Anterior cingulate cortex (tissue), 58 donors: ENCODE measurements at places on chromosomes 6 and 20.

DNA sequence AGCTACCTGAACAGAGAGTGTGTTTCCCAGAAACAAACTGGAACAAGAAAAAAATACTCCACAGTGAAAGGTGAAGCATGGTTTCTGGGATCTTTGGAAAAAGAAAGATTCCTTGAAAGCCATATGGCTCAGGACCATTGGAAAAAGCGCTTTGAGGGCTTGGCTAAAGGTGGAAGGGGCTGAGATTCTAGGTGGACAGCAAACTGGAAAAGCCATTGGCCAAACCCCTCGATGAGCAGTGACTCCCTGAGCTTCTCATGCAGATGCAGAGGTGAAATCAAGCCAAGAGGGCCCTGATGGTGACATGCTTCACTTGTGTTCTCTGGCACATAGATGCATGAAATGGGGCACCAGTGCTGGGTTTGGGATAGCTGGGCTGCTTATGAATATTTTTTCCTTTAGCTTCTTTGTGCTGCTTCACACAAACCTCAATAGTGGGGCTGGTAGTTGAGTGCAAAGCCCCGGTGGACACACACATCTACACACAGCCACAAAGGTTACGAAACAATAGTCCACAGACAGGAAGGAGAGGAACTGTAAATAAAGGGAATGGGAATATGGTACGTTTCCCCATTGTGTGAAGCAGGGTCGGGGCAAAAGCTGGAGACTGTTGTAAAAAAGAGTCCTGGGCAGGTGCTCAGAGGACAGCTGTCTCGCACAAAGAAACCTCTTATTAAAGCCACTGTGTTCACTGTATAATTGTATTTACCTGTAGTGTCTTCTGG is 117.8 kb downstream of the FOXA2 start:
- DNase-seq = no peak

DNA sequence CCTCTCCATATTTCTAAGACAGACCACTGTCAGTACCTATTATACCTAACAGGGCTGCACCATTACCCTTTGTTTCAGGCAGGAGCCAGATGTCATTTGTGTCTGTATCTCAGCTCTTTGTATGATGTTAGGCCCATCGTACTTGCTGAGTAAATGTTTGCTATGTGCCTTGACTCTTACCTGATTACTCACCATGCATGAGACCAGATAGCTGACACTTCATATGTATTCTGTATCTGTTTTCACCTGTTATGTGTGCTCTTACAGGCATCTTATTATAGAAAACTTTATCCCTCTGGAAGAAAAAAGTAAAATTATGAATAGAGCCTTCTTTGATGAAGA is 31.7 kb upstream of the ASXL1 start:
- DNase-seq = no peak

DNA sequence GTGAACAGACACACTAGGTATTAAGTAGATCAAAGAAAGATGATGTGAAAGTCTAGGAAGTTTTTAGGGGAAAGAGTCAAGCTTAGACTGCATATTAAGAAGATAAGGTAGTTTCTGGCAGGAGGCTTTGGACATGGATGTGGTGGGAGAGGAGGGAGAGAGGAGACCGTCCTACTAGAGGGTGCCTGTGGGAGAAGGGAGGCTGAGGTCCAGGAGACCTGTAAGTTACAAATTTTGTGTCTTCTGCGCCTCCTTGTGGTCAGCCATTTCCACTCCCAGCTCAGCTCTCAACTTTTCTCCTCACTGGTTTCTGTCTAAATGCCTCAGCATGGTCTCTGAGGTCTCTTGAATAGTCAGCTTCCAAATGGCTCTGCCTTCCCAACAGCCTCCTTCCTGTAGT is 193.5 kb downstream of the UNC5CL start:
- DNase-seq = no peak

GRCh38 chr20:31842471-31843157 is 2.8 kb downstream of the FOXS1 start:
- DNase-seq = no peak

- no peak for DNase-seq
Measured at GRCh38 chr6:4941782-4942672, 61.8 kb downstream of the RPP40 start.

DNA sequence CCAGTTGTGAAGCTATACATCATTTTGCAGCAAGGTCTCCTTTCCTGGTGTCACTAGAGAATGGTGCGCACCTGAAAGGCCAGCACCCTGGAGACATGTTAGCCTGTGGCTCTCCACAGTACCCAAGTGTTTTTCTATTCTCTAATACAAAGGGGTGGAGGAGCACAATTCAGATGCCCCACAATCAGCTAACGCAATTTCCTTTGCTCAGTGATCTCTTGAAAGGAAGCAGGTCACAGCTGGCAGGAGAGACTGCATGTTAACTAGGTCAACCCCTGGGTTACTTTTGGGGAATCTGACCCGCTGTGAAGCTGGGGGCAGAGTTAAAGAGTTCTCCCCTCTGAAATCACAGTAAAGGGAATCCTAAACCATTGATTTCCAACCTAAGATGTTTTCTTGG is 92.5 kb downstream of the B3GAT2 start:
- DNase-seq = no peak

DNA sequence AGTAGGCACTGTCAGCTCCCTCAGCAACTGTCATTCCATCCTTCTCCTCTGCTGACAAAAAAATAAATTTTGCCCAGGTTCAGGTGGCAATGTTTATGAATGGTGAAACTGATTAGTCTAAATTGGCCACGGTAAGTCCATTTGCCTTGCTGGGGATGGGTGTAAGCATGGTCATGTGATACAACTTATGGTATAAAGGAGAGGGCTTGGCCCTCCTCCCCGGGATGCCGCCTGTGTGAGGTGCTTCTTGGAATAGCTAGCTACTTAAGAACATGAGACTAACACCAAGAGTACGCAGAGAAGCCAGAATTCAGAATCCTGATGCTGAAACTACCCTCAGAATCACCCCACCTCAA is 94.4 kb upstream of the MAP7 start:
- DNase-seq = no peak

DNA sequence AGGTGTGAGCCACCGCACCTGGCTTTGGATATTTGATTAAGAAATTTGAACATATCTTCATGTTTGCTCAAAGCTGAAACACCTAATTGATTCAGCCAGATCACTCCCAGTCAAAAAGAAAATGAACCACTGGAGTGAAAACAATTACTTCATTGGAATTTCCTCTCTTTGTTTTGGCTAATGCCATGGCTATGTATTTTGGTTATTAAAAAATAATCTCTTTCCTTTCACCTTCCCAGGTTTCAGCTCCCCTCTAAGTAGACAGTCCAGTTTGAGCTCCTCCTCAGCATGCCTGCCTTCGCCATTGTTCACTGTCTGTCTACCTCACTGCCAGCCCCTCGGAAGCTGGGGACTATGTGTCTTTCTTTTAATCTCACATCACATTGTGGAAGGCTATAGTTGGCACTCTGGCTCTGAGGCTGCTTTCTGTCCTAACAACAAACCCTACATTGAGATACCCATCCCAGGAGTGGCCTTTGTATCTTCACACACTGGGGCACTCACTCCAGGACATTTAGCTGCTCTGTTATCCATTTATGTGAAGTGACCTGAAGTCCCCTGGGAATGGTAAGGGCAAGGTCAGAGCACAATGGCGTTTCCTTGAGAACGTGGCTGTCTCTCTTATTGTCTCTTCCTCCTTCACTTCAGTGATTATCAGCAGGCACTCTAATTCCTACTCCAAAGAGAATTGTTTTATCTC is 764.0 kb upstream of the CITED2 start:
- no peak for DNase-seq

DNA sequence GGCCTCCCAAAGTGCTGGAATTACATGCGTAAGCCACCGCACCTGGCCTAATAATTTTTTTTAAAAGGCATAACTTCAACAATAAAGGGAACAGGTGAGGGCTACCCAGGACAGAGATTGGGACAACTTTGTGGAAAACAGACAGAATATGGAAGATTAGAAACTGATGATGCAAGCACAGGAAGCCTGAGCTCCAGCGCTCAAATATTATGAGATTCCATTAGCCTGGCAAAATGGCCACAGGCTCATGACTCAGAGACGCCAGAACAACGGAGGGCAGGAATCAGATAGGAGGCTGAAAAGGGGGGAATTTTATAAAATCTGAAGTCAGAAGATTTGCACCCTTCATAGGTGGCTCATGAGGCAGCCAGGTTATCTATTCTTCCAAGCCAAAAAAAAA is 103.1 kb upstream of the MRPS10 start:
- no peak for DNase-seq

DNA sequence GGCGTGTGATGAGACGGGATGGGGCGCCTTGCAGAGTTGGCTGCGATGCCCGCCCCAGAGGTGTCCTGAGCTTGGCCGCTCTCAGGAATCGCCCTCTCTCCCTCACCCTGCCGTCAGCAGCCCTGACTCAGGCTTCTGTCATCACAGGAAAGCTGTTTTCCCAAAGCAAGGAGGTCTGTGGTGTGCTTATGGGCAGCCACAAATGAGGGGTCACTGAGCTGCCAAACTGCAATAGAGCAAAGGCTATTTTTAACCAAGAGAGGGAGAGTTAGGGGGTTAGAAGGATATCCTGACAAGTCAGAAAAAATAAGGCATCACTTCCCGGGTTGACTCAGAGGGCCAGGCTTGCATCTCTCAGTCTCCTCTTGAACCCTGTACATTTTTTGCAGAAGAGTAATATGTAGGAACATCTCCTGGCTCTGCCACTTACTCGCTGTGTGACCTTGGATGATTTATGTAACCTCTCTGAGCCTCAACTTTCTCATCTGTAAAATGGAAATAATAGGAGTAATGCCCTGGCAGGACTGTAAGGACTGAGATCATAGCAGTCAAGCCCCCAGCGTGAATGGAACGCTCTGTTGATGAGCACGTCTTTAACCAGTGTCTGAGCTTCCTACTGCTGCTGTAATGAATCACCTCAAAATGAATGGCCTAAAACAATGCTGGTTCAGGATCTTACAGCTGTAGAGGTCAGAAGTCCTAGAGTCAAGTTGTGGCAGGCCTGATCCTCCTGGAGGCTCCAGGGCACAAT is 181.9 kb downstream of the NFATC2 start:
- no peak for DNase-seq

GRCh38 chr20:34525709-34526416 is 9.6 kb downstream of the DYNLRB1 start:
- DNase-seq = no peak

GRCh38 chr6:108666656-108667260 is 106.0 kb downstream of the FOXO3 start:
- no peak for DNase-seq

DNA sequence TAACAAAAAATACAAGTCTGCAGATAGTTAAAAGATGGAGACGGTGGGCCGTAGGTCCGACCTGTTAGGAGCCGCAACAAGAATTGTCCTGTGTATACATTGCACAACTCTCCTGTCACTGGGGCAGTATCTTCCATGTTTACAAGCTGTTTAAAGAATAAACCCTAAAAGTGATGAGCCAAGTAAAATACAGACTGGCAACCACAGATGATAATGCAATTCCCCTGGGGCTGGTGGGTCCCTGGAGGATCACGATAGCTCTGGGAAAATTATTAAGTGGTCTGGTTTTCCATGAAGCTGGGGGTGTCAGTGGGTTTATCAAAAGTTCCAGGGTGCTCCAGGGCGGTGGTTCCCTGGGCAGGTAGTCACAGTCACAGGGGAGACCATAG is 8.1 kb upstream of the FAM50B start:
- DNase-seq = no peak

DNA sequence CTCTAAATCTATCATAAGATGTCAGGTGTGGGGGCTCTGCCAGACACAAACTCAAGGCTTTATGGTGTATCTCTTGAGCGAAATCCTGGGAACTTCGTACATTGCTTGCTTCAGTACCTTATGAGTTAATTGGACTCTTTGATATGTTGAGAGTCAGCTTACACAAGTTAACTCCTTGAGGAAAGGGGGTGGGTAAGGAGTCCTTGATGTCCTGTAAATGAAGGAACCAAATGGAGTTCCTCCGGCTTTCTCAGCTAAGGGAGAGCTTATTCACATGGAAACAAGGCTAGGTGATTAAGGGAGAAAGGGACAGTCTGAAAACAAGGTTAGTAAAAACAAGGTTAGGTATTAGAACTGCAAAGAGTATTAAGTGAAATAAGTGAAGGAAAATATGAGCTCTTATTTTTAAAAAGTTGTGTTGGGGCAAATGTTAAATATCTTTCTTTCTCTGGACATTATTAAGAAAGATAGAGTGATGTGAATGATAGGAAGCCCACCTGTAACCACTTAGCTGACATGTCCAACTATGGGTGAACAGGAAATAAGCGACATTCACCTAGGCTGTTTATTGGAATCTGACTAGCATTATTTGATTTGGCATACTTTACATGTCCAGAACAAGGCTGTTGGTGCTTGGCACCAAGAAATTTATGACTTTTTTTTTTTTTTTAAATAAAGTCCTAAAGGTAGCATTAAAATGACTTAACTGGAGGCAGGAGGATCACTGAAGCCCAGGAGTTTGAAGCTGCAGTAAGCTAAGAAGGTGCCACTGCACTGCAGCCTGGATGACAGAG is 26.5 kb downstream of the GTF2H5 start:
- no peak for DNase-seq

GRCh38 chr6:116476002-116476678 is 15.0 kb downstream of the CALHM6 start:
- no peak for DNase-seq

- no peak for DNase-seq
Measured at GRCh38 chr6:150894191-150894744, 28.8 kb downstream of the MTHFD1L start.
